ENCODE measurements at places on chromosomes 5 and 9.

DNA sequence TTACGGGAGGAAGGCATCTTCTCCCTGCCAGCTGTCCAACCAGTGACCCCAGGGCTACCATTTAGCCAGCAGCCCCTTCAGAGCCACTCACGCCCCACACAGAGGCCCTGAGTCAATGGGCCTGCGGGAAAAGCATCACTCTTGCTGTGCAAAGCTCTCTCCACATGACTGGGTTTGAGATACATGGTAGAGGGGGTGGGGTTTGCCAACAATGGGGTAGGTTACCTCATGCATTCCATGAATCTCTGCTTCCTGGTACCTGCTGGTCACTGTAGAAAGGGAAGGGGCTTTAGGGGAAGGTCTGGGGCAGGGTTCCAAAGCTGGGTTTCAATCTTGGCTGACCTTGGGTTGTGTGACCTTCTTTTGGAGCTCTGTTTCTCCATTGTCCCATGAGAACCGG is 22.9 kb upstream of the TTLL11 start:
- DNase-seq, result no peak

GRCh38 chr9:107087222-107087621 is 195.9 kb upstream of the RAD23B start:
- DNase-seq, result no peak

DNA sequence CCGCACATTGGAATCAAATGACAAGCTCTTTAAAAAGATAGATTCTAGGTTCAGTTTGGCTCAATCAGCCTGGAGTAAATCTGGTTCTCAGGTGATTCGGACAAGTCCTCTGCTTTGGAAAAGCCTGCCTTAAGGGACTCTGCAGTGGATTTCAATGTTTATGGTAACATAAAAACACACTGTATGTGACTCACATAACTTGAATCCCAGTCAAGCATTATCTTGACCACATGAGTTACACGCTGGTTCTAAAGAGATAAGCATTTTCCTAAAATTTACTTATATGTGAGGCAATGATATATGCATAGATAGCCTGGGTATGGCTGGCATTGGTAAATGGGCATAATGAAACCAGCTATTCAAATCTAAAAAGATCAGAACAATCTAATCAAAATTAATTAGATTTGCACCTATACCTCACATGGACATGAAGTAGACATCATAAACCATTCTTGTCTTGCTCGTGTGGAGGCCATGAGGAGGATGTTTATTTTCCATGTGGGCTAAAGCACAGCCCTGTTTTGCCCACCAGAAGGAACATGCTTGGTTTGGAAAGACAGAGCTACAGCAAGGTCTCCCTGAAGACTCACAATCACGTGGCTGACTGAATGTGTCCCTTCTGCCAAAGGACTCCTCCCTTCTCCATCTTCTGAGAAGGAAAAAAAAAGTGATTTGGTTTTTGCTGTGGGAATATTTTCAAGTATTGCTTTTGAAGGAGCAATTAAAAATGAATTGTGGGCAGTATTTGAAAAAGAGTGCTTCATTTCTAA is 351.7 kb downstream of the DIRAS2 start:
- no peak for DNase-seq

GRCh38 chr5:83253720-83254119 is 176.4 kb downstream of the XRCC4 start:
- no peak for DNase-seq

DNA sequence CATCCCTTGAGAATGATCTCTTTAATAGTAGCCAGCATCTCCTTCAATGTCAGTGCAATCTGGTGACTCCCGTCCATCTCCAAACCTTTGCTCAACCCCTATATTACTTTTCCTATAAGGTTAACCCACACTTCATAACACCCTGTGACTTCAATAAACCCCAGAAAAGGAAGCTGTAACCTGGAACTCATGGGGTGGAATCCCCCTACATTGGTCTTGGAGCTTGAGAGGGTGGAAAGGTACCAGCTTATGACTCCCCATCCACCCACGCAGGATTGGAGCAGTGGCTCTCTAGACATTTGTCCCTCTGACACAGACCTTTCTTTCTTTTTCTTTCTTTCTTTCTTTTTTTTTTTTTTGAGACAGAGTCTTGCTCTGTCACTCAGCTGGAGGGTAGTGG is 54.7 kb upstream of the ZFR start:
- DNase-seq, result no peak

DNA sequence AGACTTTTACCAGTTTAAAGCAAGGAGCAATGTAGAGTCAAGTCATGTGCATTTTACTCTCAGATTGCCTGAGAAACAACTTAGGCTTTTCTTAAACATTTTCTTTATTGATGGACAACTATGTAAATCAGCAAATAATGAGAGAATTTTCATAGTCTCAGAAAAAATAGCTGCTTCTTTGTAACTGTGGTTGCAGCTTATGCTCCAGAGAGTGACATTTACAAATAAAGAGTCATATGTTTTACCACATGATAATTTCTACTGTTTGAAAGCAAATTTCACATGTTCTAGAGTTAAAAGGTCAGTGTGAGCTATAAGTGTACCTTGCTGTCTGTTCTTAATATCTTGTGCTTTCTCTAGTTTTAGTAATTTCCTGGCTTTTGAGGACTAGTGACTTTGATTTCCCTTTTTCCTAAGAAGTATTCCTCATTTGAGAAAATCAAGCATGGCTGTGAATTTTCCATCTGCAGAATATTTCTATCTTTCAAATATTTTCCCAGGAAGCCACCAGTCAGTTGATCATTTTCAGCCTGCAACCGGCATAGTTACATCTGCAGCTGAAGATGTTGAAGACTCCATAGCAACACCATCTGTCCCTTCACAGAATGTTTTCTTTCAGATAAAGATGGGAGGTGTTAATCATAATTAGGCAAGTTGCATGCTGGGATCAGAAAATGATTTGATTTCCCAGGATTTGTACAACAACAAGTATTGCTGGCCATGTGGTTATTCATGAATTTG is 229.9 kb downstream of the SGCD start:
- DNase-seq, result peak; percentile 46

Data from NCI-H1694 treated with DMSO at 0.1 percent for 48 hours (cell line).